ENCODE measurements at places on chromosomes 5 and 9.
A peak's percentile ranks its signal among the peaks of the same experiment; 100 is the strongest.

DNA sequence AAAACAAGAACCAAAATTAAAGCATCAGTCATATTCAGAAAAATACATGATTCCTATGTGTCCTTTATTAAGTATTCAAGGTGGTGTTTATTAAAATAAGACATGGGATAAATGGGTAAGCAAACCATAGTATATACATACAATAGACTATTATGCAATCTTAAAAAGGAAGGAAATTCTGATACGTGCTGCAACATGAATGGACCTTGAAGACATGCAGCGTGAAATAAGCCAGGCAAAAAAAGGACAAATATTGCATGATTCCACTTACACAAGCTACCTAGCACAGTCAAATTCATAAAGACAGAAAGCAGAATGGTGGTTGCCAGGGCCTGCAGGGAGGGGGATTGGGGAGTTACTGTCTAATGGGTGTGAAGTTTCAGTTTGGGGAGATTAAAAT is 127.7 kb downstream of the DMAC1 start:
- no peak for DNase-seq

GRCh38 chr5:178121391-178122276 is 8.3 kb downstream of the N4BP3 start:
- DNase-seq = peak; percentile 45

- no peak for DNase-seq
Measured at GRCh38 chr5:170126626-170127025, 20.9 kb downstream of the FOXI1 start.

DNA sequence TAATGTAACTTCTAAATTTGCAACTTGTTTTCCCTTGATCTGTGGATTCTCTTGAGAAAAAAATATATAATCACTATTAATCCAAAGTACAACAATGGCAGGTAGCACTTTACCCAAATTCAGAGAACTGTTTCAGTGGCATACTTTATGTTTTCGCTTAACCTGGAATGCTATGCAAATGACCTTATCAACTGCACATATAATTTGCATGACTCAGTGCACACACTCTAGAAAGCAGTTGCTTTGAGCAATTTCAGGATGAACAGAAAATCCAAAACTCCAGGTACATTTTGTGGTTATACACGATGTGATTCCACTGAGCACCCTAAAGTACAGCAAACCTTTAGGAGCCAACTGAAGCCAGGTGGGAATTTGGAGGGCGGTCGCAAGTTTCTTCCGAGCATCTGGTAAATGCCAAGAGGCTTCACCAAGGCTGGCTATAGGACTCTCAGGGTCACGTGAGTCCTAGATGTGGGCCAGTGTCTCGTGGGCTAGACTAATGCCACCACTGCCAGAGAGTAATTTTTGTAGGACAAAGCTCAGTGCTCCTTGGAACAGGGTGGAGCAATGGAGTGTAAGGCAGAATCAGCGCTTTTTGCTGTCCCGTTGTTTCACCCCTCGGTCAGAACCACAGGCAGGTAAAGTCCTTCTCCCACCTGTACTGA is 37.3 kb downstream of the DMGDH start:
- no peak for DNase-seq

- no peak for DNase-seq
Measured at GRCh38 chr5:133925866-133926488, 42.4 kb downstream of the C5orf15 start.

DNA sequence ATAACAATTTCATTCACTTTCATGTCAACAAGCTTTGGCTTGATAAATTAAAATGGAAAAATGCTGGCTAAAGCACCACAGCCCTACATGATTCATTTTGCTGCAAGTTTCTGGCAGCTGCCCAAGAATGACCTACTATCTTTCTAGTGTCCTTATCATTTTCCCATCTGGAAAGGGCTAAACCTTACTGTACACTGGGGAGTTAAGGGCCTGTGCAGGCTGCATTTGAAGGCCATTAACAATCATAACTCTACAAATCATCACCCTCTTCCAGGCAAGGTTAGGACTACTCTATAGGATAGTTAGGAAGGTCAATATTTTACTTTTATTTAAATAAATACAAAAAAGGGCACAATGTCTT is 579.7 kb upstream of the ZNF608 start:
- DNase-seq = peak; percentile 74

DNA sequence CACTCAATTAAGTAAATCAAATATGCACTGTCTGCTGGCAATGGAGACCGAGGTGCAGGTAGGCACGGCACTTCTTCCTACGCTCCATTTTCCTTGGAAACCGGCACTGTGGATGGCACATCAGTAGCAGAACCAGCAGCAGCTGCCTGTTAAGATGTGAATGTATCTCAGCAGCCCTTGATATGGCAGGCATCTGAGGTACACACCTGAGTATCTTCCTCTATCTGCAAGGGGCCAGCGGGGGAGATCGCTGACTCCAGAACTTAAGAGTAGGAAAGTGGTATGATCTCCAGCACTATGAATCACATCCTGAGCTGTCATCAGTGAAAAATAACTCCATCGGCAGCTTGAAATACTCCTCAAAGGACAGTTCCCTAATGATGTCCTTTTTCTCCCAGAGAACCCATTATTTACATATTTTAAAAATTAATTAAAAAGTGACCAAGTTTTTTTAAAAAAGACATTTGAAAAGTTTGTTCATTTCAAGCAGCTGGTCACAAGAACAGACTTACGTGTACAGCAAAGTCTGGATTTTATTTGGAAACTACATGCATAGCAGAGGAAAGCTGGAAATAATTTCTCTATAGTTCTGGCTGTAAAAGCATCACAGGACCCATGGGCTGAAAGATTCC is 97.1 kb downstream of the ADAMTS12 start:
- DNase-seq = peak; percentile 29

DNA sequence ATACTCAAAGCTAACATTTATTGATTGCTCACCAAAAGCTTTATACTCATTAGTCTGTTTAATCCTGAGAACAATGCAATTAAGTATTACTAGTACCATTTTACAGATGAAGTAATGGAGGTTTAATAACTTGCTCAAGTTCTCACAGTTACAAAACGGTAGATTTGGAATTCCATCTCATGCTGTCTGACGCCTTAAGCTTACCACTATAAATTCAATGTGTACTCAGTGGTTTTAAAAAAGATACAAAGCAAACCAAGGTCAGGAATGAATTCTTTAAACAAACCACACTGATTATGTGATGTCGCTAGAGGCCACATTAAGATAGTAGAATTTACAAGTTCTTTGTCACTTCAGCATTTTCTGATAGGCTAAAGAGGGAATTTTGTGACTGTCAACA is 1.2 kb upstream of the C5orf63 start:
- no peak for DNase-seq

- DNase-seq = no peak
Measured at GRCh38 chr9:29773676-29774075, 2200.4 kb upstream of the C9orf72 start.

- DNase-seq = no peak
Measured at GRCh38 chr5:146365618-146366017, 27.0 kb downstream of the POU4F3 start.

DNA sequence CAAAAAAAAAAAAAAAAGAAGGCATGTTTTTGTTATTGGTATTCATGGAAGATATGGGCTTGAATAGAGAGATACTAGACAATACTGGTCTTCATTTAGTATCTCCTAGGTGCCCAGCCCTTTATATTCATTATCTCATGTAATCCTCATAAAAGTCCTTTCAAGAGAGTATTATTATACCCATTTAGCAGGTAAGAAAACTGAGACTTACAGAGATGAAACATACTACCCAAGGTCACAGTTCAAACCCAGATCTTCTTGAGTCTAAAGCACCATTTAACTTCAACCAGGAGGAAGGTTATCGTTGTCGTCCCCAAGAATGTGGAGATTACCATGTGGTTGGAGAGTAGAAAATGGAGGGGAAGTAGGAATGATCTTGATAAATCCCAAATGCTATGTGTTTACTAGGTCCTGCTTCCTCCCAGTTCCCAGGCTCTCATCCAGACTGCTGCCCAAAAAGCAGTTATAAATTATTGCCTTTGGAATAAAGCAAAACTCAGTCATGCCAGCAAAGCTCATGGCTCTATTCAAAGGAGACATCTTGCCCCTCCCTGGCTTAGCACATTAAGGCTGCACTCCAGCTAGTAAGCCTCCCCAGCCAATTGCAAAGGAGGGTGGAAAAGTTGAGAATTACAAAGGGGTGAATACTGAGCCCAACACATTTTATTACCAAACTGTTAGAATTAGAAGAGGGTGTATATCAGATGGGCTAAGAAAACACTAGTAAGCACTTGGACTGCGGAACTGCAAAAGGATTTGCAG is 163.9 kb downstream of the PIK3R1 start:
- no peak for DNase-seq

- no peak for DNase-seq
Measured at GRCh38 chr9:75242426-75242825, 154.1 kb downstream of the OSTF1 start.

- peak; percentile 62 for DNase-seq
Measured at GRCh38 chr9:107358986-107359385, 75.9 kb downstream of the RAD23B start.

GRCh38 chr9:134650431-134651190 is 9.0 kb downstream of the COL5A1 start:
- no peak for DNase-seq

GRCh38 chr9:32441678-32442077 is 57.2 kb downstream of the ACO1 start:
- DNase-seq = no peak

- no peak for DNase-seq
Measured at GRCh38 chr5:112880219-112880964, 19.3 kb downstream of the SRP19 start.

- DNase-seq = peak; percentile 55
Measured at GRCh38 chr9:33165263-33166151, 1.6 kb downstream of the B4GALT1 start.

GRCh38 chr5:33153372-33153771 is 287.4 kb upstream of the TARS1 start:
- DNase-seq = no peak

GRCh38 chr9:14307989-14308852 is 5.7 kb downstream of the NFIB start:
- DNase-seq = peak; percentile 34
